ENCODE measurements at places on chromosomes 2 and 18.

- no peak for DNase-seq
Observed at GRCh38 chr2:34997779-34998178, 1357.8 kb upstream of the CRIM1 start.

DNA sequence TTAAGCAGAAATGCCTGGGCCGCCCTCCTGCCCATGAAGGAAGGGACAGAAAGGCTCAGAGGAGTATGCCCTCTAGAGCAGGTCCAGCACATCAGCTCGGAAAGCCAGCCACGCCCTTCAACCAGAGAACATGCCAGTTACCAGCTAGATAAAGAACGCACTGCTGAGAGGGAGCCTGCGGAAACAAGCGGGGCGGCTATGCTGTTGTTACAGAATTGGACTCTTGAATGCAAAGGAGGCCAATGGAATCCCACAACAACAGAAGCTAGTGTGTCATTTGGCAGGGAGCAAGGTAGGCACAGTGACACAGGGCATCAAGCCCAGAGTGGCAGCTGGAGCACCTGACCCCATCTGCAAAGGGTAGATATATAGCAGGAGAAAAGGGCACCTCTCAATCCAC lies 242.9 kb upstream of the ID2 start:
- DNase-seq: no peak

DNA sequence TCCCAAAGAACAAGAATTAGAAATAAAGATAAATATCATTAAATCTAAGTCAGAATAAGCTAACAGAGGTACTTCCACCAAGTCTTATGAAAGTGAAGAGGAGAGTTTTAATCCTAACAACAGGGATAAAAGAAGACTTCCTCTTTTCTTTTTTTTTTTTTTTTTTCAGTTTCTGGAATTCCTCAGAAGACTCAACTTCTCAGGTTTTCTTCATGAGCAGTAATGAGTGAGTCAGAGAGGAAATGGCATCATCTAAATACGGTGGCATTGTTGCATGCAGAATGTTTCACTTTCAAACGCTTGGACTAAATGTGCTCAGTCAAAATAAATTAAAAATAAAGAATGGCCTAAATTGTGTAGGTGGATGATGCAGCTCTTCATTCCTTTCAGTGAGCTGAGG lies 45.6 kb upstream of the ARHGAP15 start:
- no peak for DNase-seq

GRCh38 chr2:195663007-195663406 lies 6.0 kb downstream of the SLC39A10 start:
- no peak for DNase-seq

DNA sequence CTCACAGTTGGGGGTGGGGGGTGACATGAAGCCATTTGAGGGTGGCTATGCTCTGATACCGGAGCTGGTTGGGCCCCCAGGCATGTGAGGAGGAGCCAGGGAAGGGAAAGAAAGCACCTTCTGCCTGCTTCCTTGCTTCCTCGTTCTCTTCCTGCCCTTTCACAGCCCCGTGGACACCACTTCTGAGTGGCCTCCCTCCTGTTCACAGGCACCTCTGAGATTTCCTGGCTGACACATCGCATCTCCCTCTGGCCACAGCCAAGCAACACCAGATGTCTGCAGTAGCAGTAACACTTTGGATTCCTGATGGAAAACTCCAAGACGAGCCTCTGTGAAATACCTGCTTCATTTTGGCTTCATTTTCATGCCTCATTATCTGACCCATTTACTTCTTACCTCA lies 64.7 kb upstream of the ST3GAL5 start:
- DNase-seq: no peak

- DNase-seq: peak; percentile 70
Observed at GRCh38 chr2:71548646-71549425, 95.5 kb downstream of the DYSF start.

- DNase-seq: no peak
Observed at GRCh38 chr18:59057493-59057795, 82.2 kb upstream of the SEC11C start.

DNA sequence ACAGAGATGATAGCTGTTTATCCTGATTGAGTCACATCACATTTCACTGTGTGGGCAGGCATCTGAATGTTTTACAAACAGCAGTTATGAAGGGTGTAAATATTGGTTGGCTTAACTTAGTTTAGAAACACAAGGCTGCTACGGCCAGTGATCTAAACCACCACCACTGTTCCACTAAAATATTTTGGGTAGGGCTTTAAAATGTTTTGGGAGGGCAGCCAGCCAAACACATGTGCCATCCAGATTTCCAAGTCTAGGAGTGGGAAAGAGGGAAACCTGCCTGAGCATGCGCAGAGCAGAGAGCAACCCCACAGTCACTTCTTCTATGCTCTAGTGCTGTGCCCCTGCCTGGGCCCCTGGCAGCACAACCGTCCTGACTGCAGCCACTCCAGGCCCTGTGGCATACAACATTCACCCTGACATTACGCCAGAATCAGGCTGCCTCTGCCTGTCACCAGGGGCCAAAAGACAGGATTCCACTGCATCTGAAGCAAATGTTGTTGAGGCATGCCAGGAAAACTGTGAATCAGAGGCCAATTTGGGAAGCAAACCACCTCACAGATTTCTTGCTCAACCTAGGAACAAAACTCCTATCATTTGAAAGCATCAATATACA lies 74.8 kb upstream of the COL5A2 start:
- DNase-seq: no peak

GRCh38 chr2:23350792-23351355 lies 34.1 kb upstream of the KLHL29 start:
- no peak for DNase-seq

- DNase-seq: no peak
Observed at GRCh38 chr2:234578389-234578788, 81.5 kb upstream of the ARL4C start.

DNA sequence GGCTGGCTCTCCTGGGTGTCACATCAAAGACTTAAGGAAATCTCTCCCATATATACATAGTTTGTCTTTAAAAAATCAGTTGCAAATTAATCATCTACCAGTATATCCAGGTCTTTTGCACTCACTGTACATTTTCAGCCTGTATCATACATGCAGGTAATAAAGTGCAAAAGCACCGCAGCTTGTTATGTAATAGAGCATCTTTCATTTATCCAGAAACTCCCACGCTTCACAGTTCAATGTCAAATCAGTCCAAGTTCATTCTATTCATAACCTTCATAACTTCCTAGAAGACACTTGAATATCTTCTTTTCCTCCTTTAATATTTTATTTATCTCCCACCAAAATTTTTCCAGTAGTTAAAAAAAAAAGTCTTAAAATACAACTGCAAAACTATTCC lies 89.6 kb upstream of the KCTD1 start:
- no peak for DNase-seq
